ENCODE measurements at places on chromosomes 7 and 10.

GRCh38 chr10:297567-297966 is 162.3 kb downstream of the ZMYND11 start:
- DNase-seq, result no peak

- no peak for DNase-seq
These were observed 2.8 kb downstream of the ZNF22 start for GRCh38 chr10:45003432-45004000.

- DNase-seq, result no peak
These were observed 41.4 kb downstream of the NRF1 start for GRCh38 chr7:129652914-129653313.

- DNase-seq, result no peak
These were observed 92.5 kb upstream of the INHBA start for GRCh38 chr7:41795276-41795833.

- DNase-seq, result no peak
These were observed 68.6 kb downstream of the NSUN6 start for GRCh38 chr10:18582803-18583202.

DNA sequence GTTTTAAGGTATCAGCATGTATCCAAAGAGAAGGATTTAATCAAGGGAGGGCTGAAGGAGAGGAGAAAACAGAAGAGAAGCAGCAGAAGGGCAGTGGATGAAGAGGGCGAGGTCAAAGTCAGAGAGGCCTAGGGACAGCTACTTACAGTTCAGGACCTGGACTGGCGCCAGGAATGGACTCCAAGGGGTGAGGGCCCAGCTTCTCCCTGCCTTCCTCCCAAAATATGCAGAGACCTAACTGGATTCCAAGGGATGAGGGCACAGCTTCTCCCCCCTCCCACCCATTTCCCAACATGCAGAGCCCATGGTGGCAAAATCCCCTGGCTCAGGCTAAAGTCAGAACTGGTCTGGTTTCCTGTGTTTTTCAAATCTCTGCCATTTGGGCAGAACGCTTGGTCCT is 3.4 kb upstream of the TCF7L2 start:
- no peak for DNase-seq

DNA sequence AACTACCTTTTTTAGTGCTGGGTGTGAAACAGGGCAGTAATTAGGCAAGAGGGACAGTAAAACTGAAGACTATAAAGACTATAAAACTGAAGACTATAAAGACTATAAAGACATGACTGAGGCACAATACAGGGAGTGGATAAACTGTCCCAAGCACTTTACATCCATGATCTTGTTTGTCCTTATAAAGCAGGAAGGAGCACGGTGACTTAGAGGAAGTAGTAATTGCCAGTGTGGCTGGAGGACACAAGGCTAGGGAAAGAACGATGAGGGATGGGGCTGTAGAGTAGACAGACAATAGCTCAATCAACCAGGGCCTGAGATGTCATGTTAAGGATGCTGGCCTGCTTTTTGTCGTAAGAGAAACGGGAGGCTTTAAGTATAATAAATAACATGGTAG is 26.0 kb downstream of the DNAJC12 start:
- no peak for DNase-seq

- no peak for DNase-seq
These were observed 9.9 kb downstream of the VIM start for GRCh38 chr10:17237915-17238444.

- DNase-seq, result no peak
These were observed 7.7 kb downstream of the RUNDC3B start for GRCh38 chr7:87635921-87636320.

GRCh38 chr7:41374150-41374848 is 328.6 kb downstream of the INHBA start:
- DNase-seq, result no peak

GRCh38 chr7:20113427-20114027 is 103.7 kb downstream of the MACC1 start:
- DNase-seq, result no peak

GRCh38 chr7:26238032-26238431 is 36.5 kb downstream of the CBX3 start:
- no peak for DNase-seq

DNA sequence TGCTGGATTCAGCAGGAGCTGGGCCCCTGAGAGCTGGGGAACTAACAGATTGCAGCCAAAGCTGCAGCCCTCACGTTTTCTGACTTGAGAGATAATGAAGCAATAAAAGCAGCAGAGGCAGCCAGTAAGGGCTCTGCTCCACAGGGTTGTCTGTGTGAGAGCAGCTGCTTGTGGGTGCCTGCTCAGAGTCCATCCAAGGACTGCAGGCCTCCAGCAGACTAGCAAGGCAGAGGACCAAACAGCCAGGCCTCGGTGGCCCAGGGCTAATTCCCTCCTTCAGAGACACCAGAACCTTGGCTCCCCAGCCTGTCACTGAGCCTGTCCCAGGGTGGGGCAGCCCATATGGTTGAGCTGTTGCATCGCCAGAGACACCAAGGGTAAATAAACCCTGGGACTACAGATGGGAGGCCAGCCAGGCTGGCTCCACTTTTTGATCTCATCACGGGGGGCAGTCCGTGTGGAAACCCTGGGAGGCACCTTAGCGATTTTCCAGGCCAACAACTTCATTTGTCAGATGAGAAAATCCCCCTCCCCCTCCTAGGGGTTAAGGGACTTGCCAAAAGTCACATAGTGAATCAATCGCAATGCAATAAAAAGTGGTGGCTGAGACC is 229.2 kb downstream of the WDR11 start:
- peak; percentile 15 for DNase-seq

- no peak for DNase-seq
These were observed 102.7 kb downstream of the WDR11 start for GRCh38 chr10:120953897-120954296.

GRCh38 chr7:38679419-38679818 is 48.2 kb upstream of the AMPH start:
- DNase-seq, result no peak

- DNase-seq, result no peak
These were observed 37.7 kb upstream of the MAP3K8 start for GRCh38 chr10:30396293-30396692.

DNA sequence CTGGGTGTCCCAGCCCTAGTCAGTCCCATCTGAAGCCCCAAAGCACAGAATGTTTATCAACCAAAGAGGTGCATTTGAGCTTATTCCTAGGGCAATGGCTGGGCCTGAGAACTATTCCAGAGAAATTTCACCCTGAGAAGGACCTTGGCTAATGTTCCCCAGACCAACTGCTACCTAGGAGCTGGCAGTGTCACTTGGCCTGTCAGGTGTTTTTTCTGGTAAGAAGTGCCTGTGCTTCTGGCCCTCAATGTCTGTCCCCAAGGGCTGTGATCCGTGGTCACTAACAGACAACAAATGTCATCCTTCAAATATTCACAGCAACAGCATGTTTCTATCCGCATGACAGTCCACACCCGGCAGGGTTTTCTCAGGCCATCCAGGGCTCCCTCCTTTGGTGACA is 209.3 kb upstream of the FRMD4A start:
- no peak for DNase-seq

DNA sequence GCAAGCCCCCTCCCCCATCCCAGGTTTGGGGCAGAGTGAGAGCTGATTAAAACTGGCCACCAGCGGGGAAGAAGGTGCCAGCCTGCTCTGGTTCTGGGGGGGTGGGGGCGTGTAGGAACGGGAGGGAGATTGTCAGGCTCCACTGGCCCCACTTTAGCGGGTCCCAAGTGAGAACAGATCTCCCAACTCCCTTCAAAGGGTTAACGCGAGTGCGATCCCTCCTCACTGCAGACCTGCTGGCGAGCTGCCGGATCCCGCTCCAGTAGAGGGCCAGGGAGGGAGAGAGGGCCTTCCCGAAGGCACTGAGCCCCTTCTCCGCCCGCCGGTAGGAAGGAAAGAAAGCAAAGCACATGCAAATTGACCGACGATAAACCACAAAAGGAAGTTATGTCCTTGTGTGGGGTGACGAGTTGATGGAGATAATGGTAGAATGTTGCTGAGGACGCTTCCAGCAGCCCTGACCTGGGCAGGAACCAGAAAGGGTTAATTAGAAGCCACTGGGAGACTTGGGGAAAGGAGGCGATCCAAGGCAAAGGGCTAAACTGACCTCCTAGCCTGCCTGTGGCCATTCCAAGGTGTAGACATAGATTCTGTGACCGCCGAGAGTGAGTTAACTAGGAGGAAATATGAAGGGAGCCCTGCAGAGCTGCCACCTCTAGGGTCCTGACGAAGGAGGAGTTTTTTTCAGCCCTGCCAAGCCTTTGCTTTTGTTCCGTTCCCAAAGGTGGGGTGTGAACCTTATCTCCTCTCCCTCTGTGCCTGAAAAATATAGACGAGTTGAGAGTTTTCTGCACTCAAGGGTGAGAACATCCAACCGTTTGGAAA is 1.5 kb downstream of the NRG3 start:
- peak; percentile 50 for DNase-seq

GRCh38 chr10:78065611-78066010 is 31.9 kb downstream of the RPS24 start:
- no peak for DNase-seq

GRCh38 chr10:49663596-49663995 is 15.9 kb upstream of the C10orf53 start:
- no peak for DNase-seq

DNA sequence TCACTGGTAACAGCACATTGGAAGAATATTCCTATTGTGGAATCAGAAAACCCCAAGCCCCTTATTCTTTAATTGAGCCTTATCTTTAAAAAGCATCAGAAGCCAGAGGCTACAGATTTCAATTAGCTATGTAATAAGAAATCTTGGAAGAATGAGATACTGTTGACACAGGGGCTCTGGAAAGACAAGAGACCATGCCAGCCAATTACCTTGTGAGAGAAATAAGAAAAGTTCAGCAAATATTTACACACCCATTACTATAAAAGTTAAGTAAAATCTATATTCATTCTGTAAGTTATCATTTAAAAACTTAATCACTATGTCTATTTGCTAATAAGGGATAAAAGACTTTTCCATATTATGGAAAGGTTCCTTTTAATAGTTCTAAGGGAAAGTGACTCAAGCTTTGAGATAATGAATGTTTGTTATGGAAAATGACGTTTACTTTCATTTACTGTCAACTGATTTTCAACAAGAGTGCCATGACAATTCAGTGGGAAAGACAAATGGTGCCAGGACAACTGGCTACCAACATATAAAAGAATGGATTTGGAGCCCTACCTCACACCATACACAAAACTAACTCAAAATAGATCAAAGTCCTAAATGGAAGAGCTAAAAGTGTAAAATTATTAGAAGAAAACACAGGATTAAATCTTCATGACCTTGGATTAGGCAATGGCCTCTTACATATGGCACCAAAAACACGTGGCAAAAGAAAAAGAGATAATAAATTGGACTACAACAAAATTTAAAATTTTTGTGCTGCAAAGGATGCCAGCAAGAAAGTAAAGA is 28.3 kb downstream of the ZFAND2A start:
- DNase-seq, result no peak

DNA sequence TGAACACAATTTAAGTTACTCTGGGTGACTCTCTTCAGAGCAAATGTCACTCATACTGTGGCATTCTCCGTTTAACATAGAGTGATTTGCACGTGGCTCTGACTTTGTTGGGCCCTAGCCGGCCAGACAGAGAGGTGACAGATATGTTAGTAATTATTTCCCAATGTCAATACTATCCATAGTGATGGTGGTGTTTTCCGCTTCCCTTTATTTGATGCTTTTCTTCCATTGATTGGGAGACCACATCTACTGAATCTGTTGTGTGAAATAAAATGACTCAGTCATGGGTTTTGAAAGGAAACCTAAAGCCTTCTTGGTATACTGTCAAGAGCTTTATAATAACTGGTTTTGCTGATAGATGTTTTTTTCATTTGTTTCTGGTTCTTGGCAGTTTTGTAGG is 7.4 kb downstream of the AVL9 start:
- DNase-seq, result no peak

DNA sequence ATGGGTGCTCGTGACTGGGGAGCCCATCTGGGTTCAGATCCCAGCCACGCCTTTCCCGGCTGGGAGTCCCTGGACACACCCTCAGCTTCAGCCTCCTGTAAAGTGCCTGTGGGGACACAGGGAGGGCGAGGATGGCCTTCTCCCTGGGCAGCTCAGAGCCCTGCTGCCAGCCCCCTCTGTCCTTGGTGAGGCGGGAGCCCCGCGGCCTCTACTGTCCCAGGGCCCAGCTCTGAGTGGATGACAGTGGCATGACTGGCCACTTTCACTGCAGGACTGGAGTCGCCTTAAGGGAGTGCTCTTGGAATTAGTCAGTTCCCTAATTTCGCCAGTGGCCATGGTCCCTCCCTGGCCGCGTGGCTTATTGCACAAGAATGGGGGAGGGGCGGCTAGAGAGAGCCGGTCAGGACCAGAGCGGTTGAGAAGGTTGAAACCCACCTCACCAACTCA is 4.6 kb downstream of the BRI3 start:
- DNase-seq, result no peak

GRCh38 chr7:137388916-137389315 is 45.4 kb upstream of the PTN start:
- no peak for DNase-seq

GRCh38 chr7:29239638-29240037 is 45.1 kb downstream of the CHN2 start:
- no peak for DNase-seq

GRCh38 chr10:101841826-101842225 is 1.8 kb downstream of the KCNIP2 start:
- DNase-seq, result no peak

- DNase-seq, result no peak
These were observed 736.6 kb upstream of the SORCS1 start for GRCh38 chr10:107901076-107901475.

DNA sequence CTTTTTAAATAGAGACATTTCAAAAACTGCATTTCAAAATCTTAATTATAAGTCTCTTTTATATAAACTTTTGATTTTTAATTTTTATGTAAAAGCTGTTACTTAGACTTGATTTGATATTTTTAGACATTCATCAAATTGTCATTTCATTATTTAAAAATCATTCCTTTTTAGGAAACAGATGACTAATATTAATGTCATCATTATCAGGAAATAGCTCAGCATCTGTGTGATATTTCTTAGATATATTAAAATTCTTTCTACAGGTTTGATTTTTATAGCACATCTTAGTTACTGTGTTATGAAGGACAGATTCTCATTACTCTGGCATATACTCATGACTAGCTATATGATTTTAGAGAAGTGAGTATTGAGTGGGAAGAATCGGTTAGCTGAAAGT is 17.2 kb downstream of the RUNDC3B start:
- no peak for DNase-seq

GRCh38 chr10:125008689-125009638 is 67.0 kb downstream of the ZRANB1 start:
- no peak for DNase-seq

DNA sequence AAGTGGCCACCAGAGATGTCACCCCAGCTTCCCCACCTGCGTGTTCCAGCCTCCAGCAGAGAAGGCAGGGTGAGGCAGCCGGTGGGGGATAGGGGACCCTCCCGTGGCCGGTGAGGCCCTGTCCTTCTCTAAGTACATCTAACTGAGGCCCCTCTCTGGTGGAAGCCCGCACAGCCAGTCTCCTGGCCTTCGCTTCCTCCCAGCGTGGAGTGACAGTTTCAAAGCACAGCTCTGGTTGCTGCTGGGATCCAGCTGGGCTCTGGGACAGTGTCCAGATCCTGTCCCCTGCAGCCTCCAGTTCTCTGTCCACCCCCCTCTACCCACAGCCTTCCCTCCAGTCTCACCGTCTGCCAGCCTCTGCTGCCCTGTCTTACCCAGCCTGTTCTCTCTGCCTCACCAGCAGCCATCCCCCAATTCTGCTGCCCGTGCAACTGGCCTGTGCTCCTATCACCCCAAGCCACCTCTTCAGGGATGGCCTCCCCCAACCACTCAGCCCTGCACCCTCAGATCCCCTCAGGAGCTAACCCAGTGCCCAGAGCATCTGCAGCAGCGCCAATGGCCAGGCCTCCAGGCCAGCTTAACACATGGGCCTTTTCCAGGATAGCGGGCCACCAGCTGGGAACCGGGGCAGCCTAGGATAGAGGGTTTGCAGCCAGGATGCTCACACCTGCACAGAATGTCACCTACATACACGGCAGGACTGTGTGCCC is 16.3 kb upstream of the SH2B2 start:
- no peak for DNase-seq
